ENCODE measurements at places on chromosomes 11 and 22.

- no peak for DNase-seq
Observed at GRCh38 chr22:48703265-48703941, 1124.3 kb downstream of the BRD1 start.

DNA sequence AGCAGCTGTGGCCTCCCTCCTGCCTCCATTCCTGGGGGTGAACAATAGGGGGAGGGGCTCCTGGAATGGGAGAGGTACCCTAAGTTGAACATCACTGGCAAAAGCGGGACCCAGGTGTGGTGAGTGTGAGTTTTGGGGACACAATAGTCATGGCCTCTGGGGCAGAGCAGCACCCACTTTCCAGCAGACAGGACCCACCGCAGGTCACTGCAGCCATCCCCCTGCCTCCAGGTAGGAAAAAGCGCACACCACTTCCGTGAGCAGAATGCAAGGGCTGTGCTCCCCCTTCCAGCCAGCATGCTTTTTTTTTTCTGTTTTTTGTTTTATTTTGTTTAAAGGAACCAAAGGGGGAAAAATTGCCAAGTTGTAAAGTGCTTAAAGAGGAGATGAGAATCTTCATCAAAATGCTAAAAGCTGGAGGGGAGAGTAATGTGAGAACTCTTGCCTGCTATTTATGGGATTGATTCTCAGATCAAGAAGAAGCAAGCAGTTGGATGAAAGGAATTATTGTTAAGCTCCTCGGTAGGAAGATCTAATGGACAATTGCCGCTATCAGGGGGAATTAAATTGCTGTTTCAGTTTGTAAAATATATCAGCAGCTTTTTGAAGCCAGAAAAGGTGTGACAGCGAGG lies 152.9 kb downstream of the FEZ1 start:
- no peak for DNase-seq

DNA sequence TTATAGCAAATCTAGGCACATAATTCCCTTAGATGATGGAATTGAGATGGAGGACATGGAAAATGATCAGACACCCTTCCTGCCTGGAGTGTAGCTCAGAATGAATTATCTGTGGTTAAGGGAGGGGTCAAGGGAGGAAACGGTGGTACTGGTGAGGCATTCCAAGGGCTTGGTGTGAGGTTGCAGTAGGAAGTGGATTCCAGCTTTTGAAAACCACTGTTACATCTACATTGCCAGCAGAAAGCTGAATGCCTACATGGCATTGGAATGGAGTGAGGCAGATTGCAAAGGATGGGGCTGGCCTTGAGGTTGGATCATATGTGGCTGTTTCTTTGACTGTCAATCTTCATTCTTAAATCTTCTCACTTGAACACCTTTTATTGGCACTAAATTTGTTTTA lies 684.4 kb downstream of the NTM start:
- DNase-seq: no peak

- no peak for DNase-seq
Observed at GRCh38 chr11:74485868-74486267, 7.7 kb downstream of the LIPT2 start.

DNA sequence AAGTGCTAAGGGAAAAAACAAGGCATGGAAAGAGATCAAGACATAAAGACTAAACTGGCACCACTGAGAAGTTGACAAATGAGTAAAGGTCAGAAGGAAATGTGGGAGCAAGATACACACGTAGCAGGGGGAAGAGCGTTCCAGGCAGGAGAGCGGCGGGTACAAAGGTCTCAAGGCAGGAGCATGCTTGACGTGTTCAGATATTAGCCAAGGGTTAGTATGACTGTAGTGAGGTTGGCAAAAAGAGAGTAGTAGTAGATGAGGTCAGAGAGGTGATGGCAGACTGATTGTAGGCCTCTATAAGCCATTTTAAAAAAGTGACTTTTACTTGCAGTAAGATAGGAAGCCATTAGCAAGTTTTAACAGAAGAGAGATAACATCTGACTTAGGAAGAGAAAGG lies 9.9 kb downstream of the SYT9 start:
- DNase-seq: no peak

GRCh38 chr11:74592063-74592440 lies 330 bp upstream of the POLD3 start:
- no peak for DNase-seq

DNA sequence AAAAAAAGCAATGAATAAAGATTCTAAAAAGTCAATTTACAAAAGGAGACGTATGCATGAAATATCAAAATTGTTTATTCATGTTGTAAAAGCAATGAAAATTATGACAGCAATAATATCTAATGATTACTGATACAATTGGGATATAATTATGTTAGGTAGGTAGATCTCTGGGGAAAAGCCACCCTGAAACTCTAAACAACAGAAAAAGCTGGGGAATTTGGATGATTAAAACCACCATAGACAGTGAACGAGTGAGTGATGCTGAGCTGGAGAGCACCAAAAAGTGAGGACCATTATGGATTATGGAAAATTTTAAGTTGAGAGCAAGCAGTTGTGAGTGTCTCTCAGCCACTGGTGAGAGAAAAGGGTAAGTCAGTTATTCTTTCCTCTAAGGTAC lies at the start of gene OR10G8:
Gene OR10G8 (plus strand): TSS at position 301 of the 400 bp plus-strand sequence. CDS start 2,825 bp downstream, outside the sequence.
- no peak for DNase-seq

GRCh38 chr11:73797457-73797856 lies 9.8 kb downstream of the MRPL48 start:
- DNase-seq: no peak

GRCh38 chr11:7858006-7858405 lies 61.3 kb upstream of the OR5P2 start:
- no peak for DNase-seq

DNA sequence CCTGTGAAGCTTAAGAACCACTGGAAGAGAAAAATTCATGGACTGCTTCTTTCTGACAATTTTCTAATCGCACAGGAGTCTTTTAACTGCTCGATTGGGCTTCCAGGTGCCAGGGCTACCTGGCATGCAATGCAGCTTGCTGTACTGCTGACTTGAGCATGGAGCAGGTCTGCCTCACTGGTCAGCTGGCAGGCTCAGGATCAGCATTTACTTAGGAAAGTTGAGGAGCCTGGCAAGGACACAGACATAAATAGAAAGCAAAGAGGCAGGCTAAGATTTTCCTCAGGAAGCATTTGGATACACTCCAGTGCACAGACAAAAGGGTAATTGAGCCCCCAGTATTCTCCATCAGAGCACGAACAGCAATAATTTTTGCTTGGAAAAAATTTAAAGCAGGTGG lies 163.5 kb downstream of the CSNK2A3 start:
- no peak for DNase-seq
